G401 (cell line): ENCODE measurements at places on chromosomes 12 and 14.
A peak's percentile ranks its signal among the peaks of the same experiment; 100 is the strongest.

DNA sequence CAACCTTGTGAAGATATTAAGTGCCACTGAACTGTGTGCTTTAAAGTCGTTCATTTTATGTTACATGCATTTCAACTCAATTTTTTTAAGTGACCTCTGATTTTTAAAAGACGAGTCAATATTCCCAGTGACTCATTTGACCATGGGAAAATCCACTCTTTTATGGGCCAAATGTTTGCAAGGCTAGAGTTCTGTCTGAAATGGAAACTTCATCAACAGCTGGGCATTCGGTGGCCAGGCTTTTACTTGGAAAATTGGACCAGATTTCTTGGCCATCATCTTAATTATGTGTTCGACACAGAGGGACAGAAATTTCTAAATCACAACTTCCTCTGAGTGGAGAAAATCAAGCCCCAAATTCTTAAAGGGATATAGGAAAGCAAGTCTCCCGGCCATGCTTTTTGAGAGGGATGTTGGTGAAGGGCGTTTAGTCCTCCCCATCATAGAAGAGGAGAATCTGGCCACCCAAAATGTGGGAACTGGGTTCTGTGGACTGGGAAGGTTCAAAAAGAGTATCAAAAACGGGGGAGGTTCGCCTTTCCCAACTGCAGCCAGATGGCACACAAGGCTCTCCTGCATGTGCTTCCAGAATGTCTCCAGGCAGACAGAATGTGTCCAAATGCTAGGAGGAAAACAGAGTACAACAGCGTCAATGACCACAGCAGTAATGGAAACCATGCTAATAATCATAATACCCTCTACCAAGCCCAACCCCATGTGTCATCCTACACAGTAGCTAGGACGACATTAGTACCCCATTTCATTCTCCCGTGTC, 40.9 kb upstream of the FZD10 start:
- DNase-seq, result peak; percentile 55

- no peak for DNase-seq
Measured at GRCh38 chr12:121017966-121018491, 1.7 kb upstream of the C12orf43 start.

DNA sequence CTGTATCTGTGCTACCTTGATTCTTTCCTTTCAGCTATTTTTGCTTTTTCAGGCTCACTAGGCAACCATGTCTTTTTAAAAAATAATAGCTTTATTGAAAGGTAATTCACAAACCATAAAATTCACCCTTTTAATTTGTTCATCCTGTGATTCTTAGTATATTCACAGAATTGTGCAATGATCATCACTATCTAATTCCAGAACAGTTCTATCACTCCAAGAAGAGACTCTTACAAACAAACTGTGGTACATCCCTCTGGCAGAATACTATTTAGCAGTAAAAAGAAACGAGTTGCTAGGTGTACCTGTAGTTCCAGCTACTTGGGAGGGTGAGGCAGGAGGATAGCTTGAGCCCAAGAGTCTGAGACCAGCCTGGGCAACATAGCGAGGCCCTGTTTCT, 14.8 kb downstream of the CREBL2 start:
- no peak for DNase-seq

GRCh38 chr12:123894823-123895345, 77.7 kb downstream of the CCDC92 start:
- no peak for DNase-seq

GRCh38 chr12:122094735-122095631, 16.4 kb downstream of the MLXIP start:
- DNase-seq, result no peak

DNA sequence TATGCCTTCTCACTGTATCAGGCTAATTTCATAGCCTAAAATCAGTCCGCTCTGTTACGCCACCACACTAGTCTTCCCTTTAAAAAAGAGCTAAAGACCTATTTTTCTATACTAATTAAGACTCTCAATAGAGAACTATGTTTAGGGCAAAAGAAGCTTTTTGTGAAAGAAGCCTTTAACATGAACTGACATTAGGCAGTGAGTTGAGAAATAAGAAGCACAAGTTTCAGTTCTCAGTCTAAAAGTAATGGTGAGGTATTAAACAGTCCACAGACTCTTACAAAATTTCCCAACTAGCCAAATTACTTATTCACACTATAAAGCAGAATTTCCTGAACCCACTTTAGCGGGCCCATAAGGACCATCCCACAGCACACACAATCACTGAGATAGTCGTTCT, 93.7 kb downstream of the SOX5 start:
- DNase-seq, result no peak
